CD8-positive, alpha-beta memory T cell (primary cell): ENCODE measurements at places on chromosomes 3 and 15.

- no peak for DNase-seq
These were observed 270.9 kb upstream of the CCDC54 start for GRCh38 chr3:107106316-107106715.

DNA sequence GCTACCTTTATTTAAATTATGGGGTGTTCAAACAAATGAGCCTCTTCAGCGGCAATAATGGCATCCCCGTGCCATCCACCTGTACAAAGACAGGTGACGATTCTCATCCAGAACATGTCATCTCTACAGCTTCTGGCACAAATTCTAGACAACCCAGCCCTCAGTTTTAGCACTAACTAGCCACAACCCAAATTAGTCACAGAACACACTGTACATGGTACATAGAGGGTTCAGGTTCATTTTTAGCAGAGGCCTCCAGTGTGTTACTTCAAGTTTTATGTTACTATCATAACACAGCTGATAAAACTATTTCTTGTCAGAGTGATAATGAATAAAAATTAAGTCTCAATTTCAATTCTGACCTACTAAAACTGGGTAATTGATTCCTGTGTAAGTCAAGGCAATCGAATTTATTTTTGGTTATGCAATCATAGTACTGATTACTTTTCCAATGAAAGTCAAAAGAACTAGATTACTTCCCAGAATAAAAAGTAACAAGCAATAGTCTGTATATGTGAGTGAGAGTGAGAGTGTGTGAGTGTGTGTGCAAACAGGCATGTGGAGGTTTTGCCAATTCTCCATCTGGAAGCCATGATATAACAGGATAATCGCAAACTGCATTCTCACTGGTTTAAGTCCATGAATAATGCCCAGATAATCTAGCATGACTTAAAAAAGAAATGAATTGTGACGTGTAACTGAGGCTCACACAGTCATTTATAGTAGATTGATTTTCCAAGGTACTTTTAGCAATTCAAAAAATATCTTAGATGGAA is 37.4 kb downstream of the SHQ1 start:
- no peak for DNase-seq

- no peak for DNase-seq
These were observed 8.2 kb upstream of the TMEM62 start for GRCh38 chr15:43125100-43125661.

GRCh38 chr15:70802629-70803028 is 39.3 kb upstream of the UACA start:
- DNase-seq: no peak

GRCh38 chr3:16300307-16300706 is 35.3 kb downstream of the OXNAD1 start:
- DNase-seq: no peak

DNA sequence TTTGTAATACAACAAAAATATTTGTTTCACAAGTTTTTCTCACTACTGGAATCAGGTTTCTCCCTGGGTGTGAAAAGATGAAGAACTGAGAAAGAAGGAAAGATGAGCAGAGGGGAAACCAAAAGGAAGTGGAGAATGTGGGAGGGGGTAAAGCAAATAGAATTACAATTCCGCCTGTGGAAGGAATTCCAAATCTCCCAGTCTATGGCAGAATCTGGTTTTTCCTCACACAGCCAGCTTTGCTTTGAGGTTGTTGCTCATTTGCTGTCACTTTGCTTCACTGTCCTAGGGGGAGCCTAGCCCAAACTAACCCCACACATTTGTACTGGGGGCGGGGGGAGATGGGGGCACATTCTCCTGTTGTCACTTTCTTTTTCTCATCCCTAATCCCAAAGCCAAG is 43.9 kb downstream of the RPL22L1 start:
- DNase-seq: no peak

GRCh38 chr3:113695431-113695785 is 1.0 kb downstream of the USF3 start:
- no peak for DNase-seq

- no peak for DNase-seq
These were observed 21.3 kb downstream of the LRIG1 start for GRCh38 chr3:66479532-66479947.

- no peak for DNase-seq
These were observed 35.3 kb upstream of the FBN1 start for GRCh38 chr15:48680841-48681240.

DNA sequence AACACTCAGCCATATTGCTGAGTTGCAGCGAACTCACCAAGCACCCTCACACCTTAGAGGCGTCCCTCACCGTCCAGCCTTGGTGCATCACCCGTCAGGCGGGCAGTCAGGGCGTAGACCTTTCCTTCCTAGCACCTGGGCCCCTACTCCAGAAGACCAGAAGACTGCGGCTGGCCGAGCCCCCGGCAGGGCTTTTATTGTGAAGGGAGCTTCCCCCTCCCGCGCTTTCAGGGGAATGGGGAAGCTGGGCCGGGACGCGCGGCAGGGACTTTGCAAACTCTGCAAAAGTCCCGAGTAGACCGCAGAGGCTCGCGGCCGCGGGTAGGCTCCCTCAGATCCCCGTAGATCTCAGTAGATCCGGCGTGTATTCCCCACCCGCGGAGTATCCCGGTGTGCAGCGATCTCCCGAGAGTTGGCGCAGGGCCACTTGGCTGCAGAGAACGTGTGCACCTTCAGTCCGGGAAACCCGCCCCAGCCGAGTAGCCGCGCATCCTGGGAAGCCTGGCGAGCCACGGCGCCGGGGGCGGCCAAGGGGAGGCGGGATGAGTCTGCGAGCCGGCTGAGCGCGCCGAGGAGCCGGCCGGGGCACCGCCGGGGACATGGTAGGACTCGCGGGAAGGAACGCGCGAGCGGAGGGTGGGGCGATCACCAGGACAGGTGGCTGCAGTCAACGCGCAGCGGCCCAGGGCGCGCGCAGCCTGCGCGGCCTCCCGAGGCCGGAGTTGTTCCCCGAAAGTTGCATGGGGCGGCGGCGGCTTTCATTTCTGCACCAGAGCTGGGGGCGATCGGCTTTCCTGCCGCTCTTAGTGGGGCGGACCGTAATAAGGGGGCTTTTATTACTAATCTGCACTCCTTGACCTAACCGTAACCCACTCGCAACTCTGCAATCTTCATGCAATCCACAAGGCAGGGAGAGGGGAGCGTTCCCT is at the start of gene GASK1A:
Gene GASK1A (plus strand): TSS at position 268 of the 929 bp plus-strand sequence. CDS start 332 bp downstream, at position 600.
- no peak for DNase-seq

DNA sequence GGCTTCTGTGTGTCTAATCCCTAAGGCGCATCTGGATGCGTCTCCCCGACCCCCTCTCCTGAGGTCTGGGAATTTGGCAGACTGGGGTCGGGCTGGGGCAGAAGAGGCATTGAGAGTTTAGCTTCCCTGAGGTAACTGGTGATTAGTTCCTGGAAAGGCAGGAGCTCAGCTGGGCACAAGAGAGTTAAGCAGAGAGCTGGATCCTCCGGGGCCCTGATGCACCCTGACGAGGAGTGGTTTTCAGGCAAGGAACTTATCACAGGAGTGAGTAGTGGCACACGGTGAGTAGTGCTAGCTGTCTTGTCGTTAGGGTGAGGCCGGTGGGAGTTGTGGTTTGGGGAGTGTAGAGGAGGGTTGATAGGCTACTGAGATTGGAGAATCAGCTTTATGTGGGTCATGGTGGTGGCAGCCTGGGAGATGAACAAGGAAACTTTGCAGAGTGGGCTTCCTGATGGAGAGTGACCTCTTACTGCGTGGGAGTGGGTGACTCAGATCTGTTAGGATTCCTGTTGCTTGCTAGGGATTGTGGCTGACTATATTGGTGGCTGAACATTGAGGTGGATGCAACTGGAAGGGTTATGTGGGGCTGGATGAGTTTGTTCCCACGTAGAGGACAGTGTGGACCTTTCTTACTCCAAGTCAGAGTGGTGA is 897 bp downstream of the RAD54L2 start:
- peak; percentile 10 for DNase-seq

DNA sequence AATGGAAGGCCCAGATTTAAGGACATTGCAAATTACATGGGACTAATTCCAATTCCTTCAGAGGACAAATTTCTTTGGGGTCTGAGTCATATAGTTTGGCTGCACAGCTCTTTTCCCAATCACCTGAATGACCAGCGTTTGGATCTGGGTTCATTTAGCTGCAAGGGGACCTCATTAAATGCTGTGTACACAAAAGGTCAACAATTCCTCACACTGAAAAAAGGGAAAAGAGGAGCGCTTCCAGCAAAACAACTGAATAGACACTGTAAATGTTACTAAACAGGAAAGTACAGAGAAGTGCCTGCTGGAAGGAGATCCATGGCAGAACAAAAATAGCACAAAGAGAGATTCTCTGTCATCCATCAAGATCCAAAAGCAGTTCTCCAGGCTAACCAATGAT is 356.0 kb upstream of the LMCD1 start:
- DNase-seq: no peak
